Stimulated activated CD4-positive, alpha-beta T cell treated with anti-CD3 and anti-CD28 coated beads, Interleukin-2, amount 100 ng/mL, for 24 hours (primary cell): ENCODE measurements at places on chromosomes 16 and 17.

DNA sequence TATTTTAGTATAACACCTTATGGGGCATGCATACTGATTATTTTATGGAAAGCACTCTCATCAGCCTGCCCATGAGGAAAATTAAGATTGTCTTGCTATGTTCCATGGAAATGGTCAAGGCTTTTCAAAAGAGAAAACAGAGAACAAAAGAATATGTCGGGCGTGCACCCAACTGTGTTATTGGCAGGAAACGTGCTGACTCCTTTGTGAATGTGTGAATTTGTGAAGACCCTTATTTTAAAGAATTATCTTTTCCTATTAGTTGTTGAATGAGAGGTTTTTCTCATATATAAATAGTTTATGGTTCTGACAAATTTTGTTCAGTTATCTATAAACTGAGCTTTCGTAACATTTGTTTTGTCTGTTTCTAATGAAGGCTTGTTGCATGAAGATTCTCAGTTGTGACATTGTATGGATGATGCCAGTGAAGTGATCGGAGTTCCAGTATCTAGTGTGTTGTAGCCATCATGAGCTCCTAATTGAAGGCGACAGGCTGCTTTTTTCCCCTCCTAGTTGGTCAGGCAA is 180.0 kb downstream of the BCAS3 start:
- DNase-seq, result no peak

- peak; percentile 4 for DNase-seq
These were observed 17.2 kb upstream of the TMEM92 start for GRCh38 chr17:50256826-50257618.

DNA sequence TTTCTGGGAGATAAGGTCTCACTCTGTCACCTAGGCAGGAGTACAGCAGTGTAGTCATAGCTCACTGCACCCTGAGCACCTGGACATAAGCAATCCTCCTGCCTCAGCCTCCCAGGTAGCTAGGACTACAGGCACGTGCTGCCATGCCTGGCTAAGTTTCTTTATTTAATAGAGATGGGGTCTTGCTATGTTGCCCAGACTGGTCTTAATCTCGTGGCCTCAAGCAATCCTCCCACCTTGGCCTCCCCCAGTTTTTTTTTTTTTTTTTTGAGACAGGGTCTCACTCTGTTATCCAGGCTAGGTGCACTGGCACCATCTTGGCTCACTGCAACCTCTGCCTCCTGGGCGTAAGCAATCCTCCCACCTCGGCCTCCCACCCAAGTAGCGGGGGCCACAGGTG is 21.1 kb downstream of the DDX19B start:
- DNase-seq, result no peak

DNA sequence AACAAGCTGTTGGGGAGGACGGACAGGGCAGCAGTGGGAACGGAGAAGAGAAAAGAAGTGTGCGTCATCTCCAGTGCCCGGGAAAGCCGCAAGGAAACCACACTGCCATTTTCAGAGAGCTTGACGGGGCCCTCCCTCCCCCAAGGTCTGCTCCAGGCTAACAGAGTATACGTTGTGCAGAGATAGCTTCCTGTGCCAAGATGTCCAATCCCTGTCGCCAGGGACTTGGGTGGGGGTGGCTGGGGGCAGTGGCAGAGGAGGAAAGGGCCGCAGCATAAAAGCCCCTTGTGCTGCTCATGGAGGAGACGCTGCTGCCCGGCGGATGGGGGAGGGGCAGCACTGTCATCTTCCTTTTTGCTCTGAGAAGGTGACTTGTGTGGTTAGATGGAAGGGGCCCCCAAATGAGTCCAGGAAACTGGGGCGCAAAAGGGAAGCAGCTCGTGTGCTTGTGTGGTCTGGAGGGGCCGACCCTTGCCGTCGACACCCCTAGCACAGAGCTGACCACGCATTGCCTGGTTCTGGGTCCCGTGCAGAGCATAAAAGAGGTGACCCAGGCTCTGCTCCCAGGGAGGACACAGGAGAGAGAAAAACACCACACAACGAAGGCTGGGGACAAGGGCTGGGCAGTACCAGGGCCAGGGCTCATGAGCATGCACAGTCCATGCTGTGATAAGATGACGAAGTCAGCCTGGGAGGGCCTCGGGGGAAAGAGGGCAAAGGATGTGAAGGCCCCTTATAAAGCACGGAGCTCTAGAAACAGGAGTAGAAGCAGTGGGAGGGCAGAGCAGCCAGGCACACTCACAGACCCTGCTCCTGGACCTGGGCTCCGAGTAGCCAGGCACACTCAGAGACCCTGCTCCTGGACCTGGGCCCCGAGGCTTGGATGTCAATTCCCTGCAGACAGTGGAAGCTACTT is 372.7 kb downstream of the SLC39A11 start:
- peak; percentile 55 for DNase-seq

GRCh38 chr16:59886021-59886420 is 1151.9 kb upstream of the GOT2 start:
- DNase-seq, result no peak

- peak; percentile 26 for DNase-seq
These were observed 555 bp downstream of the HDAC5 start for GRCh38 chr17:44122816-44123355.

- DNase-seq, result no peak
These were observed 10.1 kb downstream of the CA10 start for GRCh38 chr17:52148288-52148968.

DNA sequence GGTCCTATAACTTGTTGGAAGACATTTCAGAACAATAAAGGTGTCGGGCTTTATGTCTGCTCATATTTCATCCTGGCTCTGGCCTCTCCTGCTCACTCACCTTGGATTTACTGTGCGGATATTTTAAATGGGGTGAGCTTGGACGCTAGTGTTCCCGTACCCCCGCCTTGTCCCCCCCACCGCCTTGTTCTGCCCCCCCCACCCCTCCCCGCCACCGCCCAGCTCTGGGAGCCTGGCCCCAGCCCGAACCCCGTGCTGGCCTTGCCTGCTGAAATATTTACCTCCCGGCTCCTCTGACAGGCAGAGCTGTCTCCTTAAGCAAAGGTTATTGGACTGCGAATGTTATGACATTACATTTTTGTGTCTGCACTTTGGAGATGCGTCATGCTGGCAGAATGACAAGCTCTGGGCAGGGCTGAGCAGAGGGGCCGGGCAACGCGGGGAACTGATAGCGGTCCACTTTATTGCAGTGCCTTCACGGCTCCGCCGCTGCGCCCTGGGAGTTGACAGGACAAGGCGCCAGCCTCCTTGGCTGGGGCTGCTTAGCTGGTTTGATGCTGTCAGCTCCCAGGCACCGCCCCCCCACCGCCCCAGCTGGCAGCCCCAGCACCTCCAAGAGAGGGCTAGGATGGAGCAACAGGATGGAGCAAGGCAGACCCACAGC is 222.5 kb upstream of the GSE1 start:
- DNase-seq, result no peak
